ENCODE measurements at places on chromosomes 11 and 22.

GRCh38 chr22:42372976-42373375, 59.2 kb downstream of the NFAM1 start:
- DNase-seq, result peak; percentile 22

GRCh38 chr11:128733440-128734102, 39.7 kb downstream of the FLI1 start:
- DNase-seq, result peak; percentile 6

DNA sequence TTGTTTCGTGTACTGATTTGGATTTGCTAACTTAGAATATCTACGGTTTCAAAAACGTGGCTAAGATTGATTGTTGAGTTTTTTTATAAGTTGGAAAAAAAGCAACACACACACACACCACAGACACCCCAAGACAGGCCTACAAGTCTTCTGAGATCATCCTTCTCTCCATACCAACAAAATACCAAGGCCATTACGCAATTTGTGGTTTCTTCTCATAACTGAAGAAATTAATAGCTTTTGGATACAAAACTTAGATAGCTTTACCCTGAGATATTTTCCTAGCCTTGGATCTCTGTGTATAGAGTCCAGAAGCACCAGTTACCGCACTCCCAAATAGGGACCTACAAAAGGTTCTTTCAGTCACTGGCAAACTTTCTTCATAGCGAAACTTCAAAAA, 113.6 kb downstream of the SIK3 start:
- DNase-seq, result no peak

DNA sequence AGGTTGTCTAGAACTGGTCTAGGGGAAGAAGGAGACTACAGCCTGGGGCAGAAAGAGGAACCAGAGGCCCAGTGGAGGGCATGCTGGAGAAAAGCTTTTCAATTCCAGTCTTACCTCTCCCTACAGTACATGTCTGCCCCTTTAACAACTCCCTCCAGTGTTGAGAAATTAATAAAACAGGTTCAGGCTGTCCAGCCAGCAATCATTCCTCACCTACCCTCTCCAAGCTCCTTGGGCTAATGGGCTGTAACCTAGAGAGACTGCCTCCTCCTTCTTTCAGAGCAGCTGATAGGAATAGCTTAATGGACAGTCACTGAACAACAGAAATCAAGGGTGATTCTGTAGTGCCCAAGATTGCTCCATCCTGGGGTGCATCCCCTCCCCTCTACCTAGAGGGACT, 8.8 kb downstream of the SLC35F2 start:
- DNase-seq, result no peak

GRCh38 chr11:62400760-62401159, 18.1 kb upstream of the SCGB1A1 start:
- no peak for DNase-seq

GRCh38 chr22:21937041-21937820, 15.4 kb downstream of the PPM1F start:
- DNase-seq, result no peak

GRCh38 chr22:26770624-26771023, 113.2 kb downstream of the MIAT start:
- no peak for DNase-seq

DNA sequence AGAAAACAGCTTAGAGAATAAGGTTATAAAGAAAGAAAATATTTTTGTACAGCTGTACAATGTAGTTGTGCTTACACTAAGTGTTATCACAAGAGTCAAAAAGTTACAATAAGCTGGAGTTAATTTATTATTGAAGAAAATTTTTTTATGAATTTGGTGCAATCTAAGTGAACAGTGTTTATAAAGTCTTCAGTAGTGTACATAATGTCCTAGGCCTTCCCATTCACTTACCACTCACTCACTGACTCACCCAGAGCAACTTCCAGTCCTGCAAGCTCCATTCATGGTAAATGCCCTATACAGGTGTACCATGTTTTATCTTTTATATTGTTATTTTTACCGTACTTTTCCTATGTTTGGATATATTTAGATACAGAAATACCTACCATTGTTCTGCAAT, 34.7 kb downstream of the GDPD4 start:
- DNase-seq, result no peak

GRCh38 chr11:102831489-102832440, 11.6 kb downstream of the MMP3 start:
- DNase-seq, result no peak

DNA sequence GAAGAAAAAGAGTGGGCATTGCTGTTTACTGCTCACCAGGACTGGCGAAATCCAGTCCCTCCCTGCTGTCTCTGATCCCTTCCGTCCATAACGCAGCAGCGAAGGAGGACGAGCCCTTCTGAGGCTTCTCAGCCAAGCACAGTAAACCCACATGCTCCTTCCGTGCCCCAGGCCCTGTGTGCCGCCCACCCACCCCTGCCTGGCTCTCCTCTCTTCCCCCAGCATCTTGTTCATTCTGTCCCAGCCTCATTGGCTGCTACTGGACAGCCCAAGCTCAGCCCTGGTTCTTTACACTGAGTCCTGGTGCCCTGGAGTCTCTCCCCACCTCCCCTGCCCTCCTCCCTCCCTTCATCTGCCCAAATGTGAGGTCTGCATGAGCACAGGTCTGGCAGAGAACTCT, 559.7 kb downstream of the BRD1 start:
- no peak for DNase-seq

GRCh38 chr11:124199702-124200101, 16.6 kb downstream of the OR10D3 start:
- no peak for DNase-seq

DNA sequence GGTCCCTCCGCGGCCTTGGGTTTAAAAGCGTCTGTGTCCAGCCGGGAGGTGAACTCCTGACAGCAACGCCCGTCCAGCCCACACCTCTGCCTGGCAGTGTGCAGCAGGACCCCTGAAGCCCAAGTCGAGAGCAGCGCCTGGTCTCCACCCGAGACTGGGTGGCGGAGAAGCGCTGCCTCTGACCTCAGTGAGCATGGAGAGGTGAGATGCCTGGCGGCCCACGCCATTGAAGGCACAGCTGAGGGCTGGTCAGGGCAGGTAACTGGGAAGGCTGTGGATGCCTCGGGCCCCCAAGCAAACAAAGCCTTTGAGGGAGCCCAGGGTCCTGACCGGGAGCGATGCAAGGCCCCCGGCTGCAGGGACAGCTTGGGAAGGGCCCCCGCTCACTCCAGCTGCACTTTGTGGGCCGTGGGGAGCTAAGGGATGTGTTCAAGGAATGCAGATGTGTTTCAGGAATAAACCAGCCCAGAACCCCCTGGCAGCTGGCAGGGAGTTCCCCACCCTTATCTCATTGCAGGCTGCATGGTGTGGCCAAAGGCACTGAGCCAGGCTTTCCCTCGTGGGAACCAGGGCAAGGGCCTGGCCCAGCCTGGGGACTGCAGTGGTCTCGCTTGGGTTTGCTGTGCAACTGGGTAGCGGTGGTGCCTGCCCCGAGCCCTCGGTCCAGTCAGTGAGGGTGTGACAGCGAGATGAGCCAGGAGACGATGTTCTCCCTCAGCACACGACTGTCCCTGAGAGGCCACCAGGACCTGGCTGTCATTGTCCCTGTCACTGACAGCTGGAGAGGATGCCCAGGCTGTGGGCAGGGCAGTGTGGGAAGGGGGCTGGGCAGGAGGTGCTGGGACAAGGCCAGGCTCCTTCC, 92.5 kb downstream of the WNT7B start:
- DNase-seq, result no peak

- DNase-seq, result no peak
Observed at GRCh38 chr11:3939651-3940190, 84.3 kb downstream of the STIM1 start.

- no peak for DNase-seq
Observed at GRCh38 chr11:107042748-107043147, 24.5 kb upstream of the GUCY1A2 start.

GRCh38 chr11:105429096-105429910, 180.6 kb upstream of the GRIA4 start:
- DNase-seq, result no peak

GRCh38 chr22:31923136-31923535, 21.2 kb upstream of the YWHAH start:
- no peak for DNase-seq

DNA sequence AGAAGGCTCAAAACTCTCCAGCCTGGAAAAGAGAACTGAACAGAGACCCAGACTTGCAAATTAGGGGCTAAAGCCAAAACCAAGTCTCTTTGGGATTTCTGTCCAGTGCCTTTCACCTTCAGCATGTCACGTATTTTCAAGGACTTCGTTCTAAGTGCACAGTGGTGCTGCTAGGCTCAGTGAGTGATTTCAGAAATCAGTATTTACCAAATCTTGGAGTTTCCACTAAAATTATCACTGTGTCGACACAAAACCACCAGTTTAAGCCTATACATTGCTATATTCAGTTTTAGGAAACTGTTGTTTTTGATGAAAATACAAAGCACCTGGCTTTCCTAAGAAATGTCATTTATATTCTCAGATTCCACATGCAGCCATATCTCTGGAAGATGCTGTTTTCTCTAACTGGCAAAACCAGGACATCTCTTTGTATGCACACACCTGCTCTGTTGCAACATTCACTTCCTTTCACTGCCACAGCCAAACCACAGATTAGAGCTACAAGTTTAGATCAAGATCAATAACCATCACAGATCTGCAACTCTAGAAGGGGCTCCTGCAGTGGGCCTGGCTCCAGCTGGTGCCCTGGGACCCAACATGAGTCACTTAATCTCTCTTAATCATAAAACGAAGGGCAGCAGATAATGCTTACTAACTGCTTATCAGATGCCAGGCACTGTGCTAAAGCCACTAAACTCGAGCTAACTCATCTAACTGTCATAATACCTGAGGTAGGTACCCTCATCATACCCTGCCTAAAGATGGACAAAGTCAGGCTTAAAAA, 22.3 kb downstream of the SMCO4 start:
- peak; percentile 16 for DNase-seq

- DNase-seq, result no peak
Observed at GRCh38 chr11:13278609-13279486, 1.3 kb downstream of the BMAL1 start.

DNA sequence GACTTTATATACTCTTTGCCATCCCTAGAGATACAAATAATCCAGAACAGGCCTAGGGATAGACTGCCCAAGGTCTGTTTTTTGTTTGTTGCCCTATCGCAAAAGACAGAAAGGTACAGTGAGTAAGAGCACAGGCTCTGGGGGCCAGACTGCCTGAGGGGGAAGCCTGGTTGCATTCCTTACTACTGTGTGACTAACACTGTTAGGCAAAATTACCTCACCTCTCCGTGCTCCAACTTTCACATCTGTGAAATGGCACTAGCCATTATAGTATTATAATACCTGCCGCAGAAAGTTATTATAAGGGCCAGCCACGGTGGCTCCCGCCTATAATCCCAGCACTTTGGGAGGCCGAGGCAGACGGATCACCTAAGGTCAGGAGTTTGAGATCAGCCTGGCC, 14.5 kb downstream of the SLC35F2 start:
- DNase-seq, result no peak

GRCh38 chr11:34475656-34476055, 36.9 kb downstream of the CAT start:
- DNase-seq, result no peak

GRCh38 chr11:23079382-23079813, 219.1 kb upstream of the CCDC179 start:
- no peak for DNase-seq

DNA sequence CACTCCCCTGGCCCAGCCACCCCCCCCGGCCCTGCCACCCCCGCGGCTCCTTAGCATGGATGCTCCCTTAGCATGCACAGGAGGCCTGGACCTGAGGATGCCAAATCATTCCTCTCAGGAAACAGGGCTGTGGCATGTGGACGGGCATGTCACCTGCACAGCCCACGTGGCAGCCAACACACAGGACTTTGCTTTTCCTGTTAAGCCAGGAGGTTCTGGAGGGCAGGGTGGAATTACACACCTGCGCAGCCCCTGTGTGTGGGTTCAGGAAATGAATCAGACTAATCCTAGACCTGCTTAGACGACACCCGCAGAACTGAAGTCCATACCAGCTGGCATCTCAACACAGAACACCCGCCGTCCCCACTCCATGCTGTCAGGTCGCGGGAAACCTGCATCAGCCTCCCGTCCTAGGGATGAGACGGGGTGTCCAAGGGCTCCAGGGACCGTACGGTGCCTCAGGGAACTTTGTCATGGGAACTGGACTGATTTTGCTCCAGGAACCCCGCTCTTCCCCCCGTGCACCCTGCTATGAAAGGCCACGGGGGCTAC, 10.2 kb downstream of the CERK start:
- DNase-seq, result no peak

DNA sequence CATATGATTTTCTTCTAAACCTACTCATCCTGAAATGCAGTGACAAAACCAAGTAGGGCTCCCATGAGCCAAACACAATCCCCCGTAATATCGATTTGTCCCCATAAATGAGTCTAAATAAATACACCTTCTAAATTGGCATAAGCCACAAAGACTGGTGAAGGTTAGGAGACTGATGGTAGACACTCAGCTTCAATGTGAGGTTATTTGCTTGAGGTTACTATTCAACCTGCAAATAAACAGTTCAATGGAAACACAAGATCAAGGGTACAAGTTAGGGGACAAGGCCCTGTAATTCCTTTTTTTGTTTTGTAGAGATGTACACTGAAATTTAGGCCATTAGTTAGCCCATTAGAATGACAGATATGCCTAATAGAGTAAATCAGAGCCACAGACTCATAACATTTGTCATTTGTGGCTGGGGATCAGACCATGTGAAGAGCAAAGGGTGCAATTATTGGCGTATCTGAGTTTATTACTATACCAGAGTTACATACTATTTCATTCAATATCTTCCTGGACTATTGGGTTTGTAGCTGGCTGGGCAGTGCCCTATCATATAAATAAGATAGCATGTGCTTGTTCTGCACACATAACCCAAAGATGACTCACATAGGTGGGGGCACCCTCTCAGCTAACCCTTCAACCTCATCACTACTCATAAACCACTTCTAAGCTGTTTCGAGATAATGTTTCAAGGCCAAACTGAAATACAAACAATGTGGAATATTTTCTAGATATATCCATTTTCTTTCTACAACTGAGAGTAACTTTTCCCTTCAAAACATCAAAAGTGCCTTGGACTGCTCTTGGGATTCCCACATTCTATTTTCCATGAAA, 695.3 kb downstream of the KCNA4 start:
- DNase-seq, result no peak

GRCh38 chr11:3886985-3887384, 31.5 kb downstream of the STIM1 start:
- DNase-seq, result no peak

DNA sequence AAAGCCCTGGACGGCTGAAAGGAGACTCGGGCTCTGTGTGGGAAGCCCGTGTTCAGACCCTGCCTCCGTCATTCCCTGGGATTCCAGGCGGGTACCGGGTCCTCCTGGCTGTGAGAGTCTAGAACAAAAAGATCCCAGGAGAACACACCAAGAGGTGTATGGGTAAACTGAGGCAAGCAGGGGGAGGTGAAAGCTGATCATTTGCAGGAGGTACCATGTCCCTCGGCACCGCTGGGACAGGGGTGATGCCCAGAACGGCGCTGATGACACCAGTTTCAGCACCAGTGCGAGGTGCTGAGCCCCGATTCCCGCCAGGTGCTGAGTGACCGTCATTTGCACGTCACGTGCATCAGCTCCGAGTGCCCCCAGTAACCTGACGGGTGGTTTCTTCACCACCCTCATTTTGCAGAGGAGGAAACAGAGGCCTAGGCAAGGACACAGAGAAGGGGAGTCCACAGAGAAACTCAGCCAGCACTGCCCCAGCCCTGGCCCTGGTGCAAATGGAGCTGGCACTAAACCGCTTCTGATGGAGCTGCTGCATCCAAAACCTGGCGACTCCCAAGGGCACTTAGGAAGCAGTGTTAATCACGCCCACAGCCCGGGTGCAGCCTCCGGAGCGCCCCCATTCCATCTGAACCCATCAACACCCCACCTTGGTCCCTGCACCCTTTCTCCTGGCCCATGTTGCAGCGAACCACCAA, 16.8 kb downstream of the MACROD1 start:
- no peak for DNase-seq

GRCh38 chr22:43036282-43036829, 21.4 kb upstream of the PACSIN2 start:
- no peak for DNase-seq
